ENCODE measurements at places on chromosomes 5 and 9.

- DNase-seq = no peak
Measured at GRCh38 chr5:72096602-72097188, 10.6 kb upstream of the MAP1B start.

GRCh38 chr5:90930756-90931431 lies 372.3 kb downstream of the ADGRV1 start:
- DNase-seq = no peak

- DNase-seq = no peak
Measured at GRCh38 chr5:94746731-94747124, 128.3 kb downstream of the SLF1 start.

GRCh38 chr5:78797936-78798672 lies 149.5 kb upstream of the LHFPL2 start:
- DNase-seq = no peak

DNA sequence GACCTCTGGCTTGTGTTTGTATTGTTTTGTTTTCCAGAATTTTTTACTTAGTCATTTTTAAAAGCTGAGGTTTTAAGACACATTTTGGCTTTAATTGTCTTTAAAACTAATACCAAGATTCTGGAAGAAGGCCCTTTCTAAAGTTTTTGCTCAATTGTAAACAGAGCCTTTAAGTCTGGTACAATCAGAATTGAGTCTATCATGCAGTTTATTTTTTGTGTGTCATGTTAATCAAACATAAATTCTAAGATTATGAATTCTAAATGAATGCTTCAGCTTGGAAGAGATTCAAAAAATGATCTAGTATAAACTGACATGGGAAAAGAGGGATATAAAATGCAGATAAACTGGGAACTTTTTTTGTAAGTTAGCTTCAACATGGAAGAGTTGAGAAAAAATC lies 882.7 kb downstream of the TLE1 start:
- DNase-seq = no peak

DNA sequence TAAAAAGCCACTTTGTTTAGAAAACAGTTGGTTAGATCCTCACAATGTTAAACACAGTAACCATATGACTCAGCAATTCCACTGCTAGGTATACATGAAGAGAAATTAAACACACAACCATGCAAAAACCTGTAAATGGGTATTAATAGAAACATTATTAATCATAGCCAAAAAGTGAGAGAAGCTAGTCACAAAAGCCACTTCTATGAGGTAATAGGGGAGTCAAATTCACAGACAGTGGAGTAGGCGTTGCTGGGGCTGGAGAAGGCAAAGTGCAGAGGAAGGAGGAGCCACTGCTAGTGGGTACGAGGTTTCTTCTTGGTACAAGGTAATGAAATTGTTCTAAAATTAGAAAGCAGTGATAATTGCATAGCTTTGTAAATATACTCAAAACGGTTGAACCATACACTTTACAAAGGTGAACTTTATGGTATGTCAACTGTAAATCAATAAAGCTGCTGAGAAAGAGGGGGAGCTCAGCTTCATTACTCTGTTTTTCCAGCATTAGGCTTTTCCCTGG lies 364.4 kb downstream of the GADD45G start:
- no peak for DNase-seq

- DNase-seq = no peak
Measured at GRCh38 chr5:161086461-161086860, 234.4 kb upstream of the ATP10B start.

- no peak for DNase-seq
Measured at GRCh38 chr9:36245906-36246305, 12.3 kb downstream of the GNE start.

DNA sequence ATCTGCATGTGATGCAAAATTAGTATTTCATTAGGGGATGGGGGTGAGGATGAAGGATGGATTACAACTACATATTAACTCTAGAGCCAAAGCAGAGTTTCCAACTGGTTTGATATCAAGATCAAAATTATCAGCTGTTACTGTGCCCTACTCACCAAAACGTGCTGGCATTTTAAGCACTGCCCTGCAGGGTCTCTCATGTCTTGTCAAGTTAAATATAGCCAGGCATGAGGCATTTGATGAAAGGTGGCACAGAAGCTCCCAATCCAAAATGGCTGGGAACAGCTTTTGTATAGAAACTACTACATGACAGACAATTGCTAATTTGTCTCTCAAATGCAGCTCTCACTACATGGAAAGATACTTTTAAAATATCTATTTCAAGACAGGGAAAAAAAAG lies 27.1 kb upstream of the CAAP1 start:
- no peak for DNase-seq

DNA sequence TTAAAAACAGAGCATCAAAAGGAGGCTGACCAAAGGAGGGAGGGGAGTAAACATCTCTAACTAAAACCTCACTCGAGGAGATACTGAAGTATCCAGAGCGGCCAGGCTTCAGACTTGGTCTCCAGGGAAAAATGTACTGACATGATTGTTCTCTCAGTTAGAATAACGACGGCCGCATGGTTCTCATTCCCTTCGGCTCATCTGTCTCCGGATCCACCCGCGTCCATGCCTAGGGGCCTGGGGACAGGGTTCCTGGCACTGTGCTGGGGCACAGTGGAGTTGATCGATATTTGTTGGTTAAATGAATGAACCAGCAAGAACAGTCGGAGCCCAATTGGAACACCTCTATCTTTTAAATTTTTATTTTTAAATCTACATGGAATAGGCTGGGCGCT lies 167.1 kb upstream of the PHYKPL start:
- DNase-seq = no peak

DNA sequence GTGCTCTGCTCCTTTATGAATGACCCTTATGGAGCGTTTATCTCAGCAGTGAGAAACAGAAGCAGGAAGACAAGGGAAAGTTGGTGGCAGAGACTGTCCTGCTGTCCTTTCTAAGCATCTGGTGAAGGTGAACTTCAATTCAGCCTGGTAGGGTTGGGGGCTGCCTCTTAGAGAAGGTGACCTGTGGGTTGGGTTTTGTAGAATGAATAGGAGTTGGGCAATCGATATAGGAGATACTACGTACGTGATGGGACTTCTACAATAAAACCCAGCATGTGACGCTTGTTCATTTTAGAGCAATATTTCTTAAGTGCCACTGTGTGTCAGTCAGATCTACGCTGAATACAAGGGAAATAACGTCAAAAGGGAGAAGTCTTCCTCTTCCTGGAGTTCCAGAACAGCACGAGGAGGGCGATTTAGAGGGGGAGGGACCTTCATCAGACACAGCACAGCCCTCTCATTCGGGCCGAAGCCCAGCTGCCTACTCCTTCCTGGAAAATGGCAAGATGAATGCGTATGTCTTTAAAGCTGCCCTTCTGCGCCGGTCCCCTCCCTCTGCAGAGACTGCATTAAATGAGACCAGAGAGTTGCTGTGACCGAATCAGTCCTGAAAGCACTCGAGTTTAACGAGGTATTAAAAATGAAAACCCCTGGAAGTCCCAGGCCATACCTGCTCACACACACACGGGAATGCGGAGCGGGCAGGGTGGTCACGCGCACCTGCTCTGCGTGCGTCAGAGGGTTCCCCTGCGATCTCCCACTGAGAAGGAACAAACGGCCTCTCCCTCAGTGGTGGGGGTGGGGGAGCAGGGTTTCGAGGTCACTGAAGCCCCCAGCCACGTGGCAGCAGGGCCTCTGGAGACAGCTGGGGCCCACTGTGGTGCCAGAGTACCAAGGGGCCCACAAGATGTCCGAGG lies 85.3 kb upstream of the SARDH start:
- DNase-seq = no peak

- DNase-seq = no peak
Measured at GRCh38 chr5:32612134-32612888, 27.0 kb downstream of the SUB1 start.

DNA sequence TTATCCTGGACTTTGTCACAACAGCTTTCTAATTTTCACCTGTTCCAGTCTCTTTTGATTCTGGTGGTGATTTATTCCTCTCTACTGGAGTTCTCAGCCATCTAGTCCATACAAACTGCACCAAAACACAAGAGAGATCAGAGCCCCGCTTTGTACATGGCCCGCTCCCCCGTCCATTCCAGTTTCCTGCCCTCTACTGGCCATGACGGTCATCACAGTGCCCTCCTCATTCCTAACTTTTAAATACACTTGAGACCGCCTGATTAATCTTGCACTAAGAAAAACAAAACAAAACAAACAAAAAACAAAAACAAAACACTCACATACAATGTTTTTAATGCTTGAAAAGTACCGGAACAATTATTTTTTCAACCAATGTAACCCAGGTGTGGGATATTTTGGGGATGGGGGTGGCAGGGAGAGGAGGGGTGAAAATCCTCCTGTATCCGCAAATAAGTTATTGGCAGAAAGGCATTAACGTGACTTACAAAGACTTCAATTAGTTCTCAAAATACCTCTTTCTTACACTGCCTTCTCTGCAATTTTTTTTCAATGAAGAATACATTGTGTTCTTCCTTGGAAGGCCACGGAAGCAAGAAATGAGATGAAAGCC lies 84.8 kb upstream of the PAM start:
- no peak for DNase-seq

- DNase-seq = no peak
Measured at GRCh38 chr5:149135536-149136201, 5.6 kb upstream of the ABLIM3 start.

DNA sequence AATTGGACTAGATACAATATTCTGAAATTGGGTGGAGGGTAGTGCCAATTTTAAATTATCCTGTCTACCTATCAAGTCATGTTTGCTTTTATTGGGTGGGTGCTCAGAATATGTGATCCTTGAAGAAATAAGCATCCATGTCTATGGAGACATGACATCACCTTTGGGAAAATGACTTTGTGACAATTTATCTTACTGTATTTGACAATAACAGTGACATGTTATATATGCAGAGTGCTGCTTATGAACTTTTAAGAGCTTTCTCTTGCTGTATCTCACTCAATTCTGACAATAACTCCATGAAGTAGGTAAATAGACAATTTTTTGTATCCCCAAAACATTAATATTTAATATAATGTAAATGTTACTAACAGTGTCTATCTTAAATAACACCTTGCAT lies 15.1 kb upstream of the ACTBL2 start:
- no peak for DNase-seq

DNA sequence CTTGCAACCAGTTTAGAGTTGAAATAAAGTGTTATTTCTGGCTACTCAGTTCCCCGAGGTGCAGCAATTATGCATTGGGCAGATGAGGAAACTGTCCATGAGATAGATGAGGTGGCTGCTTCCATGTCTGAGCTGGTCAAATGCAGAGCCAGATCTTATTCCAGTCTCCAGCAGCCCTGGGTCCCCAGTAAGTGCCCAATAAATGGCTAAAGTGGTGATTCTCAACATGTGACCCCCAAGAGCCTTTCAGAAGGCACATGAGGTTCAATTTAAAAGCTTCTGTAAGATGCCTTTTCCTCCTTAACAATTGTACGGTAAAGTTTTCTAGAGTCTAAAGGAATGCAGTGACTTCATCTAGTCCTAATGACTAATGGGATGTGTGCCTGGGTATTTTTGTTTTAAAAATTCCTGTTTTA lies 17.5 kb downstream of the ATOX1 start:
- DNase-seq = no peak

DNA sequence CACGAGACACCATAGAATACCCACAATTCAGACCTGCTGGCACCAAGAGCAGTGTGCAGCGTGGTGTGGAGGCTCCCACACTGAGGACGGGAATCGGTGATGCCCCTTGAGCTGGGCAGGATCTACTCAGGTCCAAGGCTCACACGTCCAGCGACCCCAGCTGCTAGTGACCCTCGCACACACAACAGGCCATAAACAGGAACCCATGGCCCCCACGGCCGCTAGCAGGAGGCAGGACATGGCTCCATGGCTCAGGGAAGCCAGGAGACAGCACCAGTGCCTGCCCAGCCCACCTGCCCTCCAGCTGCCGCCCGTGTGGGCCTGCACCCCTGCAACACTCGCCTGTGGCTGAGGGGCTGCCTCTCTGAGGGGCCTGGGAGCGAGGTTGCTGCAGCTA lies 43.4 kb upstream of the SLC9A3 start:
- DNase-seq = no peak

GRCh38 chr5:91212714-91213092 lies 170.4 kb downstream of the ARRDC3 start:
- no peak for DNase-seq

DNA sequence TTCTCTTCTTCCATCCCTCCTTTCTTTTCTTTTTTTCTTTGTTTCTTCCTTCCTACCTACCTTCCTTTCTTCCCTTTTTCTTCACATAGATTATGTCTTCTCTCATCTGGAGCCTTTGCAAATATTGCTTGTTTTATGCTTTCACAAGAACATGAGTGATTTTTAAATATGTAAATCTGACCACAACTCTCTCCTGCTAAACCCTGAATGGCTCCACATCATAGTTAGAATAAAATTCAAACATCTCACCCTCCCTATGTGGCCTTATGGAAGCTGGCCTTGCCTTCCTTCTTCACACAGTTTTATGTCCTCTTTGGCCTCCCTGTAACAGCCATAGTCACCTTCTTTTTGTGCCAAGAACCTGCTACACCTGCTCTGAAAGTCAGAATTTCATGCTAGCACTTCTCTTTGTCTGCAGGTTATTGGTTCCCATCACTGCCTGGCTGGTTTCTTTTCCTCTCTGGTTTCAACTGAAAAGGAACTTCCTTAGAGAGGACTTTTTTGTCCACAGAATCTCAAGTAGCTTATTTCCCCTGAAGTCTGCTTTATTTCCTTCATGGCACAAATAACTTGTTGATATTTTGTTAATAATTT lies 114.3 kb upstream of the TNC start:
- DNase-seq = no peak

- DNase-seq = no peak
Measured at GRCh38 chr5:75042522-75042921, 9.8 kb downstream of the GCNT4 start.
